ENCODE measurements at places on chromosomes 11 and 22.

- no peak for DNase-seq
These were observed 48.2 kb downstream of the CADM1 start for GRCh38 chr11:115456019-115456418.

- DNase-seq, result no peak
These were observed 3.6 kb downstream of the CLTCL1 start for GRCh38 chr22:19287889-19288288.

DNA sequence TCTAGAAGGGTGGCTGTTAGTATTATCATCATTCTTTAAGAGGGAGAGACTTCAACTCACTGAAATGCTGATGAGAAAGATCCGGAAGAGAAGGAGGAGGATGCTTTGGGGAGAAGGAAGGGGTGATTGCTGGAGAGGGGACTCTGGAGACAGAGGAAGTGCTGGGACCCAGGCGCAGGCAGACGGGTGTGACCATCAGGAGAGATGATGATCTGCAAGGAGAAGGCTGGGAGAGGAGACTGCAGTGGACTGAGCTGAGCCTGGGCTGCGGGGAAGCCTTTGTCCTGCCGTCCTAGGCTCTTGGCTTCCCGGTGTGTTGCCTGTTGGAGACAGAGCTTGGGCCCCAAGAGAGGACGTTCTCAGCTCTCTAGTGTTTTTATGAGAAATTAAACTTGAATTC, 22.6 kb downstream of the RASD2 start:
- DNase-seq, result no peak

- DNase-seq, result no peak
These were observed 223.7 kb upstream of the TBCEL start for GRCh38 chr11:120800206-120800605.

GRCh38 chr11:8985462-8985861, 18.3 kb downstream of the NRIP3 start:
- no peak for DNase-seq
